Common myeloid progenitor, CD34-positive (primary cell): ENCODE measurements at places on chromosomes 5 and 9.
A peak's percentile ranks its signal among the peaks of the same experiment; 100 is the strongest.

DNA sequence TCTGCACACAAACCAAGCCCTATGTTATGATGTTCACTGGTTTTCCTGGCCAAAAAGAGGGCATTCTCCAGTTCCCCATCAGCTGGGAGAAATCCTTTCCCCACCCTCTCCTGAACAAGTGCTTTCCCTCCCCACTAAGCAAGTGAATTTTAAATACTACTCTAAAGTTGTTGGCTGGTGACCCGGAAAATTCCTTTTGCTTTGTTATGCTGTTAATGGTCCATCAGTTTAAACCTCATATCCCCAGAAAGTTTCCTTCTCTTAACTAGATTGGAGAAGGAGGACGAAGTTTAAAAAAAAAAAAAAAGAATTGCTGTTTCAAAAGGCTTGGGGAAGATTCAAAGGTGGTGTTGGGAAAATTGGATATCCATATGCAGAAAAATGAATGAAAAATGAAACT, 21.9 kb upstream of the SPRY4 start:
- no peak for DNase-seq

GRCh38 chr9:129640871-129641749, 841 bp downstream of the ASB6 start:
- peak; percentile 15 for DNase-seq

- DNase-seq: no peak
Measured at GRCh38 chr9:109771796-109772531, 8.0 kb upstream of the PALM2AKAP2 start.

GRCh38 chr5:80507663-80508062, 19.8 kb downstream of the FAM151B start:
- no peak for DNase-seq

DNA sequence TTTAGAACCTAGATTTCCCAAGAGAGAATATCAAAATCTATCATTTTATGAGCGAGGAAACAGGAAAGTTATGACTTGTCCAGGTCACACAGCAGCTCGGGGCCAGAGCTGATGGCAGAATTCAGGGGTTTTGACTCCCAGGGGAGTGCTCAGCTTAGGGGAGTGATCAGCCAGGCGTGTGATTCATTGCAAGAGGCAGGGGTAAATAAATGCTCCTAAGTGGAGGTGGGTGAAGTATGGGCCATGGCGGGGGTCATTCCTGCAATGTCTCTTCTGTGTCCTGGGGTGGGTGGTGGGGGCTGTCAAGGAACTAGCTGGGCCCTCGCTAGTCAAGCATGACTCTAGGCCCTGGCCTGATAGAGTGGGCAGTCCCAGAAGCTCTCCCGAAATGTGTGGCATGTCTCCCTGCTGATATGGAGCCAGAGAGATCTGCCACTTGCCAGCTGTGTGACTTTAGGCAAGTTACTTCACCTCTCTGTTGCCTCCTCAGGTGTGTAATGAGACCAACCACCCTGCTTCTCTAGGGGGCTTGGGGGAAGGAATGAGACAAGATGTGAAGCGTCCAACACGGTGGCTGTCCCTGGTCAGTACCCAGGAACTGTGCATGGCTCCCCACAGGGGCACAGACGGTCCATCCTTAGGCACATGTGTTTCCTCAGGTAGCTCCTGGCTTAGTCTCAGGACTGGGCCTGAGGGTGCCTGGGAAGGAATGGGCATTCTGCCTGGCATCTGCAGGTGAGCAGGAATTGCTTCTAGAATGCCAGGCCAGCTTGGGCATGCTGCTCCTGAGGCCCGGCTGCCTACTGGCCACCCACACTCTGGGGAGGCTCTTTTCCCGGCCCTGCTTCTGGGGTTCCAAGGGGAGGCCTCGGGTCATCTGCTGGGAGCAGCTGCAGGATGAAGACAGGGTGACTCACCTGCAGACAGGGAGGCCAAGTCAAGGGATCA, 36.5 kb upstream of the SH3PXD2B start:
- DNase-seq: no peak

DNA sequence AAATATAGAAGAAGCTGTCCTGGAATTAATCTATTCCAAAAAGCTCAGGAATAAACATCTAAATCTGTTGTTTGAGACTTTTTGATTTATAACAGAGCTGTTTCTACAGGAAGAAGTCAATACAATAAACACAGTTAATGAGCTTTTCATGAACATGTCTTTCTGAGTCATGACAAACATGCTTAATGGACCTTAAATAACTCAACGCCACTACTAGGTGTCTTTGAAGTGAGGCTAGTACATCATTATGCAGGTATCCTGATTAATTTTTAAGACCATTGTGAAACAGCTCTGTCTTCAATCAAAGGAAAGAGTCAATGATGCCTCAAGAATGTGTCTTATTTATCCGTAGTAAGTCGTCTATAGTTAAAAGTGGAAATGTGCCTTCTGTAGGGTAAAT, 131.6 kb downstream of the GABRB2 start:
- DNase-seq: no peak

DNA sequence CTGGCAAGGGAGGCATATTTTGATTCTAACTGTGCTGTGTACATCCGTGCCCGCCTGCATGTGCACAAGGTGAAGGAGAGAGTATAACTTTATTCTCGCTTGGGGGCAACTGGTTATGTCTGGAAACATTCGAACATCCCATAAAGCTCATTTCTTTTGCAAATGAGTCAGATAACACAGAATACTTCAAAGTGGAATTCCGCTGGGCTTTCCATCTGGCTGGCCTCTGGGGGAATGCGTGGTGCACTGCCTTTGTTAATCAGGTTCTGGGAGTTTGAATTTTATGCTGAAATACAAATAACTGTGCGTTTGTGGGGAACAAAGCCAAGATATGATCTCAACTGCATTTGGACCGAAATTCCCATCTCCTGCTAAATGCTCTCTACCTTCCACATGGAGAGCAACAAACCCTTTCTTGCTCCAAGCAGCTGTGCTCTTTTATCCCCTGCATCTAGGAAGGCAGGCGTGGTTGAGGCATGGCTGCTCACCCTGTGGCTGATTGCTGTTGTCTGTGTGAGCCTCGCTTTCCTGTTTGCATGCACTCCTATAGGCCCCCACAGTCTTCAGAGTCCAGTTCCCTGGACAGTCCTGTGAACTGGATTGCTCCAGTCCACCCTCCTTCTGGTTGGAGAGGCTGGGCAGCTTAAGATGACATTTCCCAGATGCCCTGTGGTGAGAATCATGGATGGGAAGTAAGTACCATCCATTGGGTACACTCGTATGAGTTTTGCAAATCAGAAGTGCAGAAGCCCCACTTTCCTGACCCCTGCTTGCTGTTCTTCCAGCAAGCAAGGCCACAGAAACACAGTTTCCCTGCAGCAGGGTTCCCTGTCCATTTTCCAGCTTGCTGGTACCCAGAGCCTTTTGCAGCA, 82.9 kb upstream of the ALDH1B1 start:
- no peak for DNase-seq

DNA sequence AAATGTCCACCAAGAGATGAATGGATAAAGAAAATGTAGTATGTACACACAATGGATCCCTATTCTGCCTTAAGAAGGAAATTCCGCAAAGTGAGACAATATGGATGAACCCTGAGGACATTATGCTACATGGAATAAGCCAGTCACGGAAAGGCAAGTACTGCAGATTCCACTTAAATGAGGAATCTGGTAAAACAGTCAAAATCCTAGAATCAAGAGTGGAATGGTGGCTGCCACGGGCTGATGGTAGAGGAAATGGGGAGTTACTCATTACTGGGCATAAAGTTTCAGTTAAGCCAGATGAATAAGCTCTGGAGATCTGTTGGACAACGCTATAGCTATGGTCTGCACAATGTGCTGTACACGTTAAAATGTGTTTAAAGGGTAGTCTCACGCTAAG, 47.2 kb downstream of the STK10 start:
- no peak for DNase-seq

- DNase-seq: peak; percentile 82
Measured at GRCh38 chr5:179801304-179802206, 5.1 kb downstream of the MGAT4B start.

GRCh38 chr9:94950040-94950578, 223.6 kb downstream of the AOPEP start:
- DNase-seq: no peak

- no peak for DNase-seq
Measured at GRCh38 chr9:114462791-114463190, 42.5 kb downstream of the WHRN start.

DNA sequence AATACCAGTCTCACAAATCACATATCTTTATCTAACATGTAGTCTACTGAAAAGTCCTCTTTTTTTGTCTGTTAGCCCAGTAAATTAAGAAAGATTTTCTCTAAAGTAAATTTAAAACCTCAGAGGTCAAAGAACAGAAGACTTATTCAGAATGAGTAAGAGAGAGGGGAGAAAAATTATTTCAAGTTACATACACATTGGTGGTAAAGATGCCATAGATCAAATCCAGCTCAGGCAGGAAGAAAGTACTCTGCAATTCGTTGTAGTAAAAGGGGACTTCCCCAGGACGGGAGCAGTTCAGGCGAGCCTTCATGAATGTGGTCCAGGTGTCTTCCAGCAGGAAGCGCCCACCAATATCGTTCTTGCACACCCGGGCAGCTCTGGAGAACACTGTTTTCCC, 344.1 kb downstream of the SEMA5A start:
- DNase-seq: no peak

DNA sequence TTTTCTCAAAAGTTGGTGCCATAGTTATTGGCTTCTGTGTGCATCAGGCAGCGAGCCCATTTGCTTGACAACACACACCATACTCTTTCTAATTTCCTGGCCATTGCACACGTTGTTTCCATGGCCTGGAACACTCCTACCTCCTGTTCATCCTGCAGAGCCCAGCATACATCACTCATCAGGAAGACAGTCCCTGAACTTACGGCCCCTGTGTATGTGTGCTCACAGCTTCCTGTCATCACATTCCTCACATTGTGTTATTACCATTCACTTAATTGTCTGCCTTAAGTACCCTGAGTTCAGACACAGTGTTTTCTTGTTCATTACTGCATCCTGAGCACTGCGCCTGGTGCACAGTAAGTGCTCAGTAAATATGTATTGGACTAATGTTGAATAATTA, 355.9 kb downstream of the PRELID2 start:
- no peak for DNase-seq

- no peak for DNase-seq
Measured at GRCh38 chr5:14008819-14009311, 64.4 kb upstream of the DNAH5 start.

DNA sequence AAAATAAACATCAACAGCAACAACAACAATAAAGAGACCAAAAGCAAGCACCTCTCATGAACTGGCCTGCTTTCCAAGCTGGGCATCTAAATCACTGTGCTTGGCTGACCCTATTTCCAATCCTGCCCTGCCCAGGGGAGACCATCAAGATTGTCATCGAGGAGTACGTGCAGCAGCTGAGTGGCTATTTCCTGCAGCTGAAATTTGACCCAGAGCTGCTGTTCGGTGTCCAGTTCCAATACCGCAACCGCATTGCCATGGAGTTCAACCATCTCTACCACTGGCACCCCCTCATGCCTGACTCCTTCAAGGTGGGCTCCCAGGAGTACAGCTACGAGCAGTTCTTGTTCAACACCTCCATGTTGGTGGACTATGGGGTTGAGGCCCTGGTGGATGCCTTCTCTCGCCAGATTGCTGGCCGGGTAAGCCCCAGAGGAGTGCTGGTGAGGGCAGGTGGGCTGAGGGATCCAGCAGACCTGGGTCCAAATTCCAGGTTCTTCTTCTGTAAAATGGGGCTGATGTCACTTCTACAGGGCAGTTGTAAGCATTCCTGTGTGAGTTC, 15.6 kb downstream of the PTGS1 start:
- DNase-seq: no peak

- no peak for DNase-seq
Measured at GRCh38 chr9:138060365-138060764, 182.8 kb downstream of the CACNA1B start.

GRCh38 chr9:105963343-105964099, 269.2 kb downstream of the TMEM38B start:
- no peak for DNase-seq

DNA sequence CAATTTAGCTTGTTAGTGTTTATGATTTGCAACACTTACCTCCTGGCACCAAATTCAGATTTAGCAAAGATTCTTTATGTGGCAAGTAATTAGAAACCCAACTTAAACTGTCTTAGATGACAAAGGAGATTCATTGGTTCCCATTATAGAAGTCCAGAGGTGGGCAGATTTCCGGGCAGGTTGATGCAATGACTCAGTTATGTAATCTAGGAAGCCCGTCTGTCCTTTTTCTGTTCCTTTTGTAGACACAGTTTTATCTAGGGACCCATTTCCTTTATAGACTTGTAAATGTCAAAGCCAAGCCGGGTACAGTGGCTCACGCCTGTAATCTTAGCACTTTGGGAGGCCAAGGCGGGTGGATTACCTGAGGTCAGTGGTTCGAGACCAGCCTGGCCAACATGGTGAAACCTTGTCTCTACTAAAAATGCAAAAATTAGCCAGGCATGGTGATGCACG, 20.3 kb upstream of the ANKRD33B start:
- DNase-seq: no peak
